Head of caudate nucleus (tissue), 42 donors: ENCODE measurements at places on chromosomes 13 and 19.

- no peak for DNase-seq
Measured at GRCh38 chr19:5343848-5344247, 3.2 kb upstream of the PTPRS start.

GRCh38 chr13:93190006-93190405 lies 36.6 kb upstream of the GPC6 start:
- no peak for DNase-seq

- no peak for DNase-seq
Measured at GRCh38 chr13:96415831-96416385, 326.0 kb downstream of the HS6ST3 start.

DNA sequence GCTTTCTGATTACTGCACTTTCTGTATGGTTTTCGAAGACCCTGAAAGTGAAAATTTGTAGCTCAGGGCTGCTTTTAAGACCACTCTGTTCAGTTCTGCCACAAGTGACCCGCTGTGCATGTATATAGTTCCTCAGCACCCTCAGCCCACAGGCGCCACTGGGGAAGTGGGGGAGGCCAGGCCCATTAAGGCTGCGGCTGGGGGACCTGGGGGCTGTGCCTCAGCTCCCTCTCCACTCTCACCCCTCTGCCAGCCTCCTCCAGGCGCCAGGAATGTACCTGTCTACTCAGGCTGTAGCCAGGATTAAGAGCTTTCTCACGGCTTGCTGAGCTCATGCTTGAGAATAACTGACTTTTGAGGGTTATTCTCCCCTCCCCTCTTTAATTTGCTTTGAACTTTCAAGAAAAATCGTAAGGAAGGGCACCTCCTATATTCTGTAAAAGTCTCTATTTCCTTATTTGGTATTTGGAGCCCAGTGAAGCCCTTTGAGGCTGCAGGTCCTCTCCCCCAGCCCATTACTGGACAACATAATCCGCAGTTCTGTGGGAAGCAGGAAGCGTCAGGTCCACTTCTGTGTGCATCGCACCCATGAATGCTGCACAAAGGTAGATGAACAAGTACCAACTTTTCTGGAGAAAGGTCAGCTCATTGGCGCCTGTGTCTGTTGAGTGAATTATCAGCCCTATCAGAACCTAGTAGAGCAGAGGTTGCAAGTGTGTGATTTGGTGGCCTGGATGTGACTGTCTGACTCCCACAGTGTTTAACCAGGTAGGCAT lies 29.6 kb downstream of the GJA3 start:
- no peak for DNase-seq

- no peak for DNase-seq
Measured at GRCh38 chr13:109780845-109781383, 5.5 kb downstream of the IRS2 start.

DNA sequence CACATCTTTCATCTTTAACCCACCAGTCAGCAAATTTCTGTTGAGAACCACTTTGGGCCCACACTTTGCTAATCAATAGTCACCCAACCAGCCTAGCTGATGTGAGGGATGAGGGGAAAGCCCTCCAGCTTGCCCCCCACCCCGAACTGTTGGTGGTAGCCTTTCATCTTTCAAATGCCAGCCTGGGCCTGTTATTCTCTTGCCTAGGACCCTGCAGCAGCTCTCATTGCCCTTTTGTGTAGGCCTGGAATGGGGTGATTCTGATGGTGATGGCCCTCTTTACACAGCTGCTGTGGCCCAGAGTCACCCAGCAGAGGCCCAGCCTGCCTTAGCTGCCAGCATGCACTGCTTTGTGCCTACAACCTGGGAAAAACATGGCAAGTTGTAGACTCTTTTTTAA lies 294.5 kb downstream of the SLC7A1 start:
- no peak for DNase-seq
